Stimulated activated CD4-positive, alpha-beta T cell treated with anti-CD3 and anti-CD28 coated beads, TNF-alpha, amount 100 ng/mL, for 48 hours (primary cell): ENCODE measurements at places on chromosomes 11 and 22.
A peak's percentile ranks its signal among the peaks of the same experiment; 100 is the strongest.

DNA sequence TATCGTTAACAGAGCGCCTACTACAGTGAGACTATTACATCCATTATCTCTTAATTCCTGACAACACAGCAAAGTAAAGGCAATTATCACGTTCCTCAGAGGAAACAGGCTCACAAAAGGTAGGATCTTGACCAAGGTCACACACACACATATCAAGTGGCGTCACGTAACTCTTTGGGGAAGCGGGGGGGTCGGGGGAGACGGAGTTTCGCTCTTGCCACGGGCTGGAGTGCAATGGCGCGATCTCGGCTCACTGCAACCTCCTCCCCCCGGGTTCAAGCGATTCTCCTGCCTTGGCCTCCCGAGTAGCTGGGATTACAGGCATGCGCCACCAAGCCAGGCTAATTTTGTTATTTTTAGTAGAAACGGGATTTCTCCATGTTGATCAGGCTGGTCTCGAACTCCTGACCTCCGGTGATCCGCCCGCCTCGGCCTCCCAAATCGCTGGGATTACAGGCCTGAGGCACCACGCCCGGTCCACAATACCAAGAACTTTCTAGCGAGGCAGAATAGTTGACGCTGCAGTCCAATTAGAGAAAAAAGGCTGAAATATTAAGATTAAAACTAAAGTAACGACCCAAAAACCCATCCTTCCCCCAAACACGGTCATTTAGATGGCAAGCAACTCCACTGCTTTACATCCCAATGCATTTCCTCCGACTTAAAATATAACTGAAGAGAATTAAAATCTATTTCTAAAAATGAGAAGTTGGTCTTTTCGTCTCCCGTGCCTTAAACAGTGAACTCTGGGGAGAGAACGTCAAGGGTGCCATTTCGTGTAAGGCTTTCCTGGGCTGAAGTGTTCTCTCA, 1.2 kb downstream of the DDX17 start:
- peak; percentile 64 for DNase-seq

- DNase-seq: no peak
These were observed 75.2 kb downstream of the USP47 start for GRCh38 chr11:11916981-11917399.

DNA sequence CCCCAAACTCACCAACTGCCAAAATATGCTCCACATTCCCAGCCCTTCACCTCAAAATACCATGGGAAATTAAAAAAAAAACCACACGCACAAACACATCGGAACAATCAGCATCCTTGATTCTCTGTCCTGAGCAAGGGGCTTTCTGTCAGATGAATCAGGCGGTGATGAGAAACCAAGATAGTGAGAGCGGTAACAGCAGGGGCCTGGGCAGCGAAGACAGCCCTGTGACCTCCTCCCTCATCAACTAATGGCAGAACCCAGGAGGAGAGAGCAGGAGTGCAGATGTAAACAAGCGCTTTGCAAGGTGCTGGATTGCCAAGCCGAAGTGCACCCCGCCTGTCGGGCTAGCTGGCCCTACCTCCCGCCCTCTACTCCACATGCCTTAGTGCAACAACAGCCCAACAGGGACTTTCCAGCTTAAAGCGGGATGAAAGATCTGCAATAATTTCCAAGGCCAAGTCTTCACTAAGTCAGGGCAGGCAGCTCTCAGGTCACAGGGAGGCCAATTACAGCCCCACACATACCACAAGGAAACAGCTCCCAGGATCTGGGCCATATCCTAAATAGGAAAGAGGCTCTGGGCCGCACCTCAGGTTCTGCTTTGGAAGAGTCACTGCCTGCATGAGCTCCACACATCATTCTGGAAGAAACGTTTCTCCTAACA, 72.2 kb upstream of the BID start:
- DNase-seq: no peak

DNA sequence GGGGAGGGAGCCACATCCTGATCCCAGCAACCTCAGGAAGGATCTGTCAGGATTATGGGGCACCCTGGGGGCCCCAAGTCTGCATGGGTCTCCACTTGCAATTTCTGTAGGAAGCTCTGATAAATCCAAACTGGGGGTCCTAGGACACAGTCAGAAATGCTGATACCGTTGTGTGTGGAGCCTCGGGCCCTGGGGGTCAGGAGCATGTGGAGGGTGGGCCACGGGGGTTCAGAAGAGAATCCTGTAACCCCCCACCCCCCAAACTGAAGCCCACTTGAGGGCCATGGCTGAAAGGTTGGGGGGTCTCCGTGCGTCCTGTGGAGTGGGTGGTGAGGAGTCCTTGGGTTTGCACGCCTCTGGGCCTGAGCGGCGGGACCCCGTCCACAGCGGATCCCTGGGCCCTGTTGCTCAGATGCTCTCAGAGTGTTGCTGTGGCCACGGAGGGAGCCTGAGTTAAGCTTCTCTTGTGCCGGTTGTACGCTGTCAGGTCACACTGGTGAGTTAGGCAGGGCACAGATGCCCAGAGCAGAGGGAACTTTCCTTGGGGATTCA, 72.2 kb downstream of the LRP5 start:
- no peak for DNase-seq

GRCh38 chr11:112941104-112941503, 20.1 kb upstream of the NCAM1 start:
- no peak for DNase-seq

- DNase-seq: peak; percentile 31
These were observed 2.5 kb upstream of the BEST1 start for GRCh38 chr11:61947486-61948210.

GRCh38 chr22:22019659-22020424, 37.3 kb upstream of the TOP3B start:
- no peak for DNase-seq

DNA sequence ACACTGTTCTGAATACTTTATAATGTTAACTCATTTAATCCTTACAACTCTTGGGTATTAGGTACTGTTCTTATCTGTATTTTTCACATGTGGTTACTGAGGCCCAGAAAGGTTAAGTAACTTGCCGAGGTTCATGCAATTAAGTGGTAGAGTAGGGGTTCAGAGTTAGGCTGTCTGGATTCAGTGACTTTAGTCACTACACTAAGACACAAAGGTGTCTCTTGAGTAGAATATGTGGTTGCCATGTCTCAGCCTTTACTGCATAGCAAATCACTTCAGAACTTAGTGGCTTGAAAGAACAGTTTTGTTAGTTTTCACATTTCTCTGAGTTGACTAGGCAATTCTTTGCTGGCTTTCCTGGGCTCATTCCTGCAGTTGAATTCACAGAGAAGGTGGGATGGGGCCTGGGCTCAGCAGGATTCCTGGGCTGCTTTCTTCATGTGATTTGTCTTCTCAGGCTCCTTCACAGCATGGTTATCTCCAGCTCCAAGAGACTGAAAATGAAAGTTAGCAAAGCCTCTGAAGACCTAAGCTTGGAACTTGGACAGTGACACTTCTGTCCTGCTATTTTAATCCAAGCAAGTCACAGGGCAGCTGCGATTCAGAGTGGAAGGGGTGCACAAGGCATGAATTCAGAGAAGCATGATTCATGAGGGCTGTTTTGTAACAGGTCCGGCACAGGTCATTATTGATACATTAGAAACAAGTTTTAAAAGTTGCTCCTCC, 68.3 kb downstream of the SPECC1L start:
- no peak for DNase-seq

GRCh38 chr11:133271206-133271605, 261.1 kb downstream of the OPCML start:
- no peak for DNase-seq

GRCh38 chr11:28736256-28736655, 628.1 kb downstream of the METTL15 start:
- DNase-seq: no peak

DNA sequence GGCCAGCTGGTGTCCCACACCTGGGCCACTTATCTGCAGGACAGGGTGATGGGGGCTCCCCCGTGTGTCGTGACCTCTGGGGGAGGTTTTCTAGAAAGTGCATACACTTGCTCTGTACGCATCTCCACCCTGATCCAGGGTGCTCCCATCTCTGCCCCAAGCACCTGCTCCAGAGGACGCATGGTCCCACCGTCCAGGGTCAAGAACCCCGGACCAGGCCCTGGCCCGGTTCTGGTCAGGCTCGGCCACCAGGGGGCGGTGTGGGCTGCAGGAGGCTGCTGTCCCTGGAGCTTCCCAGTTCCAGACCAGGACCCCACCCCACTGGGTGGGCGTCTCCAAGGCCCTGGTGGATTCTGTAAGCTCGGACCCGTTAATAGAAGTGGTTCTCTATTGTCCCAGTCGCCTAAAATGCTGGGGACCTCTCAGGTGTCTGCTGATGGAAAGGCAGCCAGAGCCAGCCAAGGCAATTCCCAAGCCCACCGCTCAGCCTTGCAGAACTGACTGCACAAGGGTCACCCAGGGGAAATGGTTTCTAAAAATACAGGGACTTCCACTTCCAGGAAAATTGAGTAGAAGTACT, 34.7 kb upstream of the SEPTIN5 start:
- DNase-seq: peak; percentile 43

- no peak for DNase-seq
These were observed 1.2 kb downstream of the GPR83 start for GRCh38 chr11:94400050-94400449.

GRCh38 chr11:21472261-21472660, 720.6 kb upstream of the ANO5 start:
- no peak for DNase-seq

GRCh38 chr11:129855086-129855485, 39.4 kb downstream of the TMEM45B start:
- no peak for DNase-seq

DNA sequence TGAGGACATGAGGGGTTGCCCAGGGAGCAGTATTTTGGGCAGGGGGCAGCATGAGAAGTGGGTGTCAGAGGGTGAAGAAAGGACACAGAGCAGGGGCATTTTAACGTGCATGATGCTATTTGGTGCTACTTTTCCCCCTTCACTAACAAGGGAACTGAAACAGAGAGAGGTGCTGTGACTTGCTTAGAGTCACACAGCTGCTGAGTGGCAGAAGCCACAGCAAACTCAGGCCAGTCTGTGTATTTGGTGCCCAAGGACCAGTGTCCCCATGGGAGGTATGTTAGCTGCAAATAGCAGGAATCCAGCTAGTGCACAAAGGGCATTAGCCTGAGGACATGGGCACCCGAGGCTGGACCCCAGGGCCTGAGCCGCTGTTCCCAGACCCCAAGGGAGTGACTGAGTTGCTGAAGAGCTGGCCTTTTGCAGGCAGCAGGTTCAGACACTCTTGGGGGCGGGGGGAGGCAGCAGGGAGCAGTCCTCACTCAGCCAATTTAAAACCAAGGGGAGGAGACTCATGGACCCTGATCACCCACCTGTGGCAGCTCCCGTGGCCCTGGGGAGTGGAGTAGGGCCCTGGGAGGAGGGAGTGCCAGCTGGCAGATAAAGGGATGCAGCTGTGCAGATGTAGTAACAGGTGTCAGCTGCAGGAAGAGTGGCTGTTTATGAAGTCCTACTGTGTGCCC, 14.6 kb downstream of the PARVG start:
- DNase-seq: no peak

DNA sequence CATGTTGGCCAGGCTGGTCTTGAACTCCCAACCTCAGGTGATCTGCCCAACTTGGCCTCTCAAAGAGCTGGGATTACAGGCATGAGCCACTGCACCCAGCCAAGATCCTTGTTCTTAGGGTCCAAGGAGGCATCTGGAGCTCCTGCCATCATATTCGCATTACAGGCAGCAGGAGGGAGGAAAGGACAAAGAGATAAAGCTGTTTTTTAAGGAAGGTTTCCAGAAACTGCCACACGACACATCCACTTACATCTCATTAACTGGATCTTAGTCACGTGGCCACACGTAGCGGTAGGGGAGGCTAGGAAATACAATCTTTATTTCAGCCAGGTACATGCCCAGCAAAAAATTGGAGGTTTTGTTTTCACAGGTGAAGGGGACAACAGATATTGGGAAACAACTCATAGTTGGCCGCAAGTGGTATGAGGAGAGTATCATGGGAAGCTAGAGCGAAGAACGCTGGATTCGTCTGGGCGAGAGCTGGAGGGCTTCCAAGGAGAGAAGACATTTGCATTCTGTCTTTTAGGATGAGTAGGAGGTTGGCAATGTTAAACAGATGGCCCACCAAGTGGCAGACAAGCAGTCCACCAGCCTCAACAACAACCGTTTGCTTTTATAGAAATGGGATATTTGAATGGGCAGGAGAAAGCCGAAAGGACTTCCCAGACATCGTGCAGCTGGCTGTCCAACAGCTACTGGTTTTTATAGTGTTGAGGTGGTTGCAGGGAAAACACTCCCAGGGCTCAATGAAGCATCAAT, 39.2 kb upstream of the DMC1 start:
- DNase-seq: no peak

DNA sequence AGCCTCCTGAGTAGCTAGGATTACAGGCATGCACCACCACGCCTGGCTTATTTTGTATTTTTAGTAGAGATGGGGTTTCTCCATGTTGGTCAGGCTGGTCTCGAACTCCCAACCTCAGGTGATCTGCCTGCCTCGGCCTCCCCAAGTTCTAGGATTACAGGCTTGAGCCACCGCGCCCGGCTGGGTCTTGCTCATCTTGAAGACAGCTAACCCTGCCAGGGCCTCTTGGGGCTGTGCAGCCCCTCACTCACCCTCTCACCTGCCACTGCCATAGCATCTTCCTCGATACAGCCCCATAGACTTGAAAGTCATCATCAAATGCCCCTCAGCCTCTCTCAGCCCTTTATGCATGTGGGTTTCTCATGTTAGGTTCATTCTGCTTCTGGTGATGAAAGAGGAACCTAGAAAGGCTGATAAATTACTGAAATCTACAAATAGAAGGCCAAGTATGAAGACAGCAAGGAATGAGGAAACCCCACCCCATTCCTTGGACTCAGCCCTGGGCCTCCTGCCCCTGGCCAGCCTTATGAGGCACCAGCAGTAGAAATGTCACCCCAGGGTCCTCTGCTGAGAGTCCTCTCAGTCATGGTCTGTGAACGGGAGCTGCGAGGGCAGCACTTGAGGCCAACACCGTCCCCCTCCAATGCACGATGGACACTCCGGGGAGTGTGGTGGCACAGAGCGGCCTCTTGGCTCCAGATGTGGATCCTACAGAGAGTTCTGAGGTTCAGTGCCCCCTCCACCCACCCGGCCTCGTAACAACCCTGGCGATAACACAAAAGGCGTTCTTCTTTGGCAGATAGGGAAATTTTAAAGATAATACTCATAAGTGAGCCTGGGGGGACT, 24.8 kb downstream of the SCGB1A1 start:
- no peak for DNase-seq

DNA sequence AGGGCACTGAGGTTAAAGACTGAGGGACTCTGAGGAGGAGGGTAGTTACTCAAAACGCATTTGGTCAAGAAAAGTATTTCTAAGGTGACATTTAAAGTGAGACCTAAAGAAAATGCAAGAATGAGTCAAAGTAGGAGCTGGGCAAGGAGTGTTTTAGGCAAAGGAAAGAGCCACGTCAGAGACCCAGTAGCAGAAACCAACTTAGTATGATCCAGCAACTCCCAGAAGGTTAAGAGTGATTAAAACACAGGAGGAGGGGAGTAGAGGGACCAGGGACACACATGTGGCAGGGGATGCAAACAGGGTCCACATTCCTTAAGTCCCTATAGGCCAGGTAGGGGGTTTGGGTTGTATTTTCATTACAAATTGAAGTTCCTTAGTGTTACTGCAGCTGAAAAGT, 24.3 kb upstream of the CCDC34 start:
- DNase-seq: no peak

GRCh38 chr22:17918840-17919239, 105.5 kb downstream of the MICAL3 start:
- DNase-seq: no peak
